ENCODE measurements at places on chromosomes 6 and 20.

DNA sequence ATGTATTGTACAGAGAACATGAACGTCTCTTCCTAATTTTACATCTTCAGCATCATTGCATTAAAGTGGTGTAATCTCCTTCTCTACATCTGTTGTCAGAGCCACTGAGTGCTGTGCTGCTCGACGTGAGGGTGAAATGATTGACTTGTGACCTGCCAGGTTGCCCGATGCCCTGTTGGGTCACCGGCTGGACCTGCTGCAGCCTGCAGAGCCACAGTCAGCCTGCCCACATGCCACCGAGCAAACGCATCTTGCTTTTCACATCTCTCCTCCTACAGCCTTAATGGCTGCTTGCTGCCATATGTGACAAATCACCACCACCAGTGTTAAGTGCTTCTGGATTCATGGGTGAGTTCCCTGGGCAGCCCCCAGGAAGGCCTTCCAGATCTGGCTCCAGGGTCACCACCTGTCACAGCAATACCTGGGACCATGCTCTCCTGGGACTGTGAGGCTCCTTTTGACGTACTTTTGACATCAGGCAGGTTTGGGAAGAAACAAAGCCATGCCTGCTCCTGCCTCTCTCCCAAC lies 80.3 kb downstream of the ASXL1 start:
- DNase-seq, result no peak

- DNase-seq, result no peak
Observed at GRCh38 chr20:51122931-51123658, 100.2 kb upstream of the KCNG1 start.

DNA sequence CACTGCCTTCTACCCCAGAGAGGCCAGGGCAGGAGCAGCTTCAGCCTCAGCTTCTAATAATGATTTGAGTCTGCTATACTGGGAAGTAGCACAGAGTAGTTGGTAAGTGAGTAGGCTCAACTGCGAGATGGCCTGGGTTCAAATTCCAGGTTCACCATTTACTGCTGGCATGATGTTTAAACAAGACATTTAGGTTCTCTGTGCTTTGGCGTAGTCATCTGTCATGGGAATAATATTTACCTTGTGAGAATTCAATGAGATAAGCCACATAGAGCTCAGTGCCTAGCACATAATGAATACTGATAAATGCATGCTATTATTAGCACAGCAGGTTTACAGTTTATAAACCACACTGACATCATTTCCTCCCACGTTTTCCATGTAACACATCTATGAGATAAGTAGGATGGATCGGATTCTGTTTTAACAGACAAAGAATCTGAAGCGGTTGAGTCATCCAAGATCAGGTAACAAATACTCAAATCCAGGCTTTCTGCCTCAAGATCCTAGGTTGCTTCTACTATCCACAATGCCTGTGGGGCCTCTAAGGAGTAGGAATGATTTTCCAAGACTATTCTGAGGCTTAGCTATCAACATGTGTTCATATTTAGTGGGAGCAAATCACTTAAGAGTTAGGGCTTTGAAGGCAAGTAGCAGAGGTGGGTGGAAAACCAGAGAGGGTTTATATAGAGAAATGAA lies 72.9 kb upstream of the DTNBP1 start:
- no peak for DNase-seq

DNA sequence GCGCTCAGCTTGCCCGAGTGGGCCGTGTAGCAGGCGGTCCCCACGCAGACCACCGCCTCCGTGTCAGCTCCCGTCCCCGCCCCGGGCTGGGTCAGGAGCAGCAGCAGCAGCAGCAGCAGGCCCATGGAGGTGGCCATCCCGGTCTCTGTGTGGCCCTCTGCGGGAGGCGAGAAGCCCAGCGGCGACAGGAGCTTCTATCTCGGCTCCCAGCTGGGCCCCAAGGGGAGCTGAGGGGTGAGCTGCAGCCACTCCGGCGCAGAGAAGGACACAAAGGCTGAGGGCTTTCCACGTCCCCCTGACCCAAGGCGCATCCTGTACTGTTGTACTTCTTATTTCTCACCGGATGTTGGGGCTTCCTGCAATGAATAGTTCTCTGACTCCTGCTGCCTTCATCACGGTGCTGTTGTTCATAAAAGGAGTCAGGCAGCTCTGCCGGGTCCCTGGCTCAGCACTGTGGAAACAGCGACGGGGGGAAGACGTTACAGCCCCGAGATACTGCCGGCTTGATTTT lies at the start of gene CD93:
TSS of gene CD93 (minus strand) at position 269 of the 511 bp plus-strand sequence. CDS start at position 137, 132 bp downstream.
- DNase-seq, result no peak

GRCh38 chr20:38294076-38294591 lies 9.8 kb upstream of the BPI start:
- DNase-seq, result no peak

DNA sequence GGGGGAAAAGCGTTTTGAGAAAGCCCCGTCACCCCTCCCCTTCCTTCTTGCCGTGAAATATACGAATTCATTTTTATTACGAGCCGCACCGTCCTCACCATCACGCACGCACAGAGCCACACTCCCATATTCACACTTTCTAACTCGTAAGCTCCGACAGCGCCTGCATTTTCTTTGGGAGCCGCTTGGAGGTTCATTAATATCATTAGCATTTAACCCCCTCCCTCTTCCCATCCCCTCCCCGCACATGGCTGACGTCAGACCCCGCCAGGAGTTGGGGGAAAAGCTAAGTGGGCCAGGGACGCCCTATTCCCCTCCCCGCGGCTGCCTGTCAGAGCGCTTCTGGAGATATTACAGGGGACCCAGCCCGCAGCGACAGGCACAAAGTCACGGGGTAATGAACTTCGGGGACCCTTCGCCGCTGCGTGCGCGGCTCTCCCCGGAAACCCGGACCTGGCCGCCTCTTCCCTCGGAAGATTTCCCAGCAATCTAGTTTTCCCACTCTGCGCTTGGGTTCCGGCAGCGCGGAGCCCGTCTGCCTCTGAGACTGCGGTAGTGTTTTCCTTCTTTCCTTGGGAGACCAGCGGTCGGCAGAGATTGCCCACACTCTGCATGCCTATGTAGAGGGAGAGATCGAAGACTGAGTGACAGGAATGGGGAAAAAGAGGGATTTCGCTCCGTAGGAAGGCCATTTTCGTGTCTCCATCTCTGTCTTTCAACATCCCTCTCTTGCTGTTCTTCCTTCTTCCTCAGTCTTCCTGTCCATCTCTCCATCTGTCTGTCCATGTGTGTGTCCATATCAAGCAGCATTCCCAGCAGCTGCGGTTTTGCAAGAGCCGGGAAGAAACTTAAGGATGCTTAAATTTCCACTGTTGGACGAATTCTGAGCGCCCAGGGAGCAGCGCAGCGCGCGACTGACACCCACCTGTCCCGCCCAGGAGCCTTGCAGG lies at the start of gene NR2E1:
TSS of gene NR2E1 (plus strand) at position 309 of the 950 bp plus-strand sequence. CDS start 744 bp downstream, outside the sequence.
- no peak for DNase-seq

GRCh38 chr6:21648475-21649050 lies 55.0 kb downstream of the SOX4 start:
- DNase-seq, result peak; percentile 2
